ENCODE measurements at places on chromosomes 6 and 20.

GRCh38 chr6:159117046-159117445 lies 52.2 kb upstream of the FNDC1 start:
- DNase-seq, result no peak

GRCh38 chr6:135030532-135031178 lies 24.0 kb downstream of the HBS1L start:
- DNase-seq, result no peak

DNA sequence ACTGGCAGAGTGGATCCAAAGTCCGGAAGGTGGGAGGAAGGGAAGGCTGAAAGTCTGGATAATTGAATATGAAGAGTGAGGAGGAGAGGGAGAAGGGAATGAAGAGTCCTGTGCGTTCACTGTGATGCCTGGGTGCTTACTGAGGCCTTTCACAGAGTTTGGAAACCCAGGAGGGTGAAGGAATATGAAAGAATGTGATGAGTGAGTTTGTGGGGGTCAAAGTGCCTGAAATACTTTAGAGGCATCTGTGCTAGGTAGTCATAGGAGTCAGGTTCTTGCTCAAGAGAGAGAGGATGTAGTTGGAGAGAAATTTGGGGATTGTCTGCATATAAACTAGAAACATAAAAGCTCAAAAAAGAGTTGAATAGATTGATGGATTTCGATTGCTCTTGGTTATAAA lies 20.7 kb downstream of the NKX2-4 start:
- no peak for DNase-seq

GRCh38 chr6:124536842-124537191 lies 425.4 kb upstream of the RNF217 start:
- DNase-seq, result no peak

DNA sequence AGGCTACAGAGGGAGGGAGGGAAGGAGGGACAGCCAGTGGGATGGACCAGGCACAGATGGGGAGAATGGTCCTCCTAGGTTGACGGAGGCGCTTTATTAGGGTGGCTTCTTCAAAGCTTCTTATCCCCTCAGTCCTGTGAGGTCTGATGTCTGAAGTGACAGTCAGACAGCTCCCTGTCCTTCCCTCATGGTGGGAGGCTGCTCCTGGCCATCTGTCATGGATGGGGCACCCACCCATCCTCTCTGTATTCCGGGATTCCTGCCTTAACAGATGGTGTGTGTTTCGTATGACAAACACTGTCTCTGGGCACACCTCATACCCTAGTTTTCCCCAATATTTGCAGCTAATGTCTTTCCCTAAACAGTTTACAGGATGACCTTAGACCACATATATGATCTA lies 7.9 kb downstream of the RIN2 start:
- no peak for DNase-seq

DNA sequence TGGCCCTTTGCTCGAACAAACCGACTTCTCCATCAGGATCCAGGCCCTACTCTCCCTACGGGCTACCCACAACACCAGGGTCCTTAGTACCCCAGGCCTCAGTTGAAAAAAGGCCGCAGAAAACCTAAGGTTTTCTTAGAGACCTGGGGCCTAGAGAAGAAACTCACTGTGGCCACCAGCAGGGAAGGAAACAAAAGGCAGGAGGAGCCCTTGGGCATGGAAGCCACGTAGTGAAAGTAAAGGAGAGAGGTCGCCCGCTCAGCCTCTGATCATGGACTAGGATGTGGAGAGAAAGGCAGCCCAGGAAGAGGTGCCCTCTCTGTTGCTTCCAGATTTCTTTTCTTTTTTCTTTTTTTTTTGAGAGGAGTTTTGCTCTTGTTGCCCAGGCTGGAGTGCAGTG lies 31.5 kb downstream of the CPNE5 start:
- no peak for DNase-seq

Measured in activated gamma-delta T cell treated with Interleukin-2 at 50 U/mL for 16 hours (primary cell).